ENCODE measurements at places on chromosomes 6 and 20.

DNA sequence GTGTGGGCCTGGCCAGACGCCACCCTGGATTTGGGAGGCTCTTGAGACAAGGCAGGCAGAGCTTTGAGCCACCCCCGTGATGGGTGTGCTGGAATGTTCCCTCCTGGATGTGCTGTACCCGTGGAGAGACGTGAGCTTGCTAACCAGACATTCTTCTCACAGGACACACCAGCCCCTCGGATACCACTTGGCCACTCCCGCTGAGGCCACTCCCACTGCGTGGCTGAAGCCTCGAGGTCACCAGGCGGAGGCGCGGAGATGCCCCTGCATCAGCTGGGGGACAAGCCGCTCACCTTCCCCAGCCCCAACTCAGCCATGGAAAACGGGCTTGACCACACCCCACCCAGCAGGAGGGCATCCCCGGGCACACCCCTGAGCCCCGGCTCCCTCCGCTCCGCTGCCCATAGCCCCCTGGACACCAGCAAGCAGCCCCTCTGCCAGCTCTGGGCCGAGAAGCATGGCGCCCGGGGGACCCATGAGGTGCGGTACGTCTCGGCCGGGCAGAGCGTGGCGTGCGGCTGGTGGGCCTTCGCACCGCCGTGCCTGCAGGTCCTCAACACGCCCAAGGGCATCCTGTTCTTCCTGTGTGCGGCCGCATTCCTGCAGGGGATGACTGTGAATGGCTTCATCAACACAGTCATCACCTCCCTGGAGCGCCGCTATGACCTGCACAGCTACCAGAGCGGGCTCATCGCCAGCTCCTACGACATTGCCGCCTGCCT lies 14.1 kb downstream of the SLCO4A1 start:
- no peak for DNase-seq

DNA sequence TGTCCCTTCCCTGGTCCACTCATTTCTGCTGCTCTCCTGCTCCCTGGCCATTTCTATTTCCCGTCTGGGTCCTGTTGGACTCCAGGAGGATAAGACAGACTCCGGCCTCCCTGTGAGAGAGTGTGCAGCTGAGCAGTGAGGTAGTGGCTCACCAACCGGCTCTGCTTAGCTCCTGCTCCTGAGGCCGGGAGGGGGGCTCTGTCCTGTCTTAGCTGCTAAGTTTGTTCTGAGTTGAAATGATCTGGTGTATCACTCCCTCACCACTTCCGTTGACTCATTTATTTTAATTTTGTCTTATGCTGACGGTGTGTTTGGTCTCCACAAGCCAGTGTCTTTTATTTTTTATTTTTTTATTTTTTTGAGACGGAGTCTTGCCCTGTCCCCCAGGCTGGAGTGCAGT lies 148.5 kb upstream of the PDE10A start:
- no peak for DNase-seq

GRCh38 chr6:131823276-131823902 lies 15.6 kb downstream of the ENPP1 start:
- DNase-seq = no peak

DNA sequence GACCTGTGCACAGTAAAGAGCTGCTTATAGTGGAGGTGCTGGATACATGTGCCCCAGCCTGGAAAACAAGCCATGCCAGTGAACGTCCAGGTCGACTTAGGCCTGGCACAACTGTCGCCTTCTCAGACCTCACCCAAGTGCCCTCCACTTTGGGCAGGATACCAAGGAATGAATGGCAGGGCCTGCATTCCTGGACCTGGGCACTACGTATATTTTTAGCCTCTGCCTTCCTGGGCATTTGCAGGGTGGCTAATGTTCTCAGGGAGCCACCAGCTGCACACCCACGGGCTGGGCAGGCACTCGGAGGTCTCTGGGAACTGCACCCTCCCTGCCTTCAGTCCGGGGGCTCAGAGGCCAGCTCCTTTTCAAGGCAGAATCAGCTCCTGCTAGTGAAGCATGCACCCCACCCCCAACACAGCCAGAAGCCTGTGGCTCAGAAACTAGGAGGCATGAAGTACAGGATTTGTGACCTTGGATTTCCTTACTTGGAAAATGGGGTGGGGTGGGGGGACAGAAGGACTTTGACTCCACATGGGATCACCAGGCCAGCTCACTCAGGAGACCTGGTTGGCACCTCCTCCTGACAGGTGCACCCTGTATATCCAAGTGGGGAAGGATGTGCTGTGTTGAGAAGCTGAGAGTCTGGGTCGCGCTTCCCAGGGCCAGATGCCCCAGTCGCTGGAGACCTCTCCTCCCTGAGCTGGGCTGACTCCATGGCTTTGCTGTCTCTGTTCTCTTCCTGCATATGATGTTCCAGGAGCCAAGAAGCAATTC lies 2.5 kb upstream of the LSM14B start:
- DNase-seq = no peak

GRCh38 chr20:58712151-58712791 lies 19.7 kb downstream of the NPEPL1 start:
- DNase-seq = no peak
